ENCODE measurements at places on chromosomes 11 and 22.

DNA sequence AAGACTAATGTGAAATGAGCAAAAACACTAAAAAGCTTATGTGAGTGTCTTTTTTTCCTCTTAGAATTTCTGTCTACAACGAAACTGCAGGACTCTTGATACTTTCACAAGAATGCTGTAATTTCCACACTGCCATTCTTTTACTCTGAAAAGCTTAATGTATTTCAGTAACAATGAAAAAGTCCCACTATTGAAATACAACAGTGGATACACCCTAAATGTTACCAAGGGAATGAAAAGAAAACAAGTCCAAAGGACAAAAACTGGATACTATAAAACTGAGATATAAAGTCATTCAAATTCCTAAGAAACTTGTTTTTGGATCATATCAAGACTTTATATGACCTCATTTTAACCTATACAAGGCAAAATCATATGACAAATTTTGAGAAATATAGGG lies 77.4 kb downstream of the SOX6 start:
- no peak for DNase-seq

- DNase-seq, result no peak
Measured at GRCh38 chr11:133228471-133229329, 303.6 kb downstream of the OPCML start.

GRCh38 chr11:118370774-118371173 lies 11.4 kb downstream of the UBE4A start:
- no peak for DNase-seq

DNA sequence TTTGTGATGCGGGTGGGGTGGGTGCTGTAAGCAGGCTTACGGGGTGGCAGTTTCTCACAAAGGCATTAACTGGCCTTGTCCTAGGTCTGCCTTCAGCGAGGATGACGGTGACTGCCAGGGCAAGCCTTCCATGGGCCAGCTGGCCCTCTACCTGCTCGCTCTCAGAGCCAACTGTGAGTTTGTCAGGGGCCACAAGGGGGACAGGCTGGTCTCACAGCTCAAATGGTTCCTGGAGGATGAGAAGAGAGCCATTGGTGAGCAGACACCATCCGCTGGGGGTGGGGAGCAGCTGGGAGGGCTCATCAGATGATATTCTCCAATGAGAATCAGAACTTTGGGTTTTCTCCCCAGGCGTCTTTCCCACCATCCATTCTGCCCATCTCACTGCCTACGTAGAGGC lies 5.8 kb downstream of the TCN2 start:
- no peak for DNase-seq

GRCh38 chr11:19735909-19736498 lies 23.4 kb downstream of the NAV2 start:
- no peak for DNase-seq

DNA sequence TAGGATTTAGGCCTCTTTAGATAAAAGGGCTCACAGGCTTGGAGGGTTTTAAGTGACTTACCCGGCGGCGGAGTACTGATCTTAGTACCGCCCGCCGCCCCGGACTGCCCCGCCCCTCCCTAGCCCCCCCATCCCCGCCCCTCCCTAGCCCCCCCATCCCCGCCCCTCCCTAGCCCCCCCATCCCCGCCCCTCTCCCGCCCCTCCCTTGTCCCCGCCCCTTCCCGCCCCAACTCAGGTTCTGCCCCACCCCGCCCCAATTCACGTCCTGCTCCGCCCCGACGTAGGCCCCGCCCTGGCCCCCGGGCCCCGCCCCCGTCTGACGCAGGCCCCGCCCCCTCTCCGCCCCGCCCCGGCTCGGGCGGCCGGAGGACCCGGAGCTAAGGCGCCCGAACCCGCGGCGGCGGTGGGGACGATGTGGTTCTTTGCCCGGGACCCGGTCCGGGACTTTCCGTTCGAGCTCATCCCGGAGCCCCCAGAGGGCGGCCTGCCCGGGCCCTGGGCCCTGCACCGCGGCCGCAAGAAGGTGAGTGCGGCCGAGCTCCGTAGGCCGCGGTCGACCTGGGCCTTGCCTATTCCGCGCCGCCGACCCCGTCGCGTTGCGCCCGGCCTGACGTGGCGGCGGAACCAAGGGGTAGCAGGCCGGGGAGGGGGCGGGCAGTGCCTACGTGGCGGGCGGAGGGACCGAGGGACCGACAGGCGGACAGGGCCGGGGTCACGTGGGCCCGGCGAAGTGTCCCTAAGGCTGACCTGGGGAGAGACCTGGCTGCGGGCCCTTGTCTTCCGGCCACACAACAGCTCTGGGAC lies at the start of gene SCYL1:
Gene SCYL1 (plus strand): TSS at position 343 of the 805 bp plus-strand sequence. CDS start 71 bp downstream, at position 414.
- DNase-seq, result peak; percentile 72

DNA sequence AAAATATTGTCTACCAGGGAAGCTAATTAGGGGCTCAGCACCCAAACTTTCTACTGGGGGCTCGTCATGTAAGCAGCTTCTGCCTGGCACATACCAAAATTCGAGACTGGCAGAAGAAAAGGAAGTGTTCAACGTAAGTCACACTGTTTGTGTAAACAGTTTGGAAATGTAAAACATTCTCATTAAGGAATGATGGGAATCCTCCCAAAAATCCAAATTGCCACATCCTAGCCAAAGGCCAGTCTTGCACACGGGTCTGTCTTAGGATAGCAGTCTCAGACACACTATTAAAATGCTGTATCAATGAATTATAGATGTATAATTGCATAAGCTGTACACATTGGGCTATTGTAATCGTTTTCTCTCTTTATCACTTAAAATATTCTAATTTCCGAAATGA lies 28.9 kb downstream of the CUL5 start:
- no peak for DNase-seq

DNA sequence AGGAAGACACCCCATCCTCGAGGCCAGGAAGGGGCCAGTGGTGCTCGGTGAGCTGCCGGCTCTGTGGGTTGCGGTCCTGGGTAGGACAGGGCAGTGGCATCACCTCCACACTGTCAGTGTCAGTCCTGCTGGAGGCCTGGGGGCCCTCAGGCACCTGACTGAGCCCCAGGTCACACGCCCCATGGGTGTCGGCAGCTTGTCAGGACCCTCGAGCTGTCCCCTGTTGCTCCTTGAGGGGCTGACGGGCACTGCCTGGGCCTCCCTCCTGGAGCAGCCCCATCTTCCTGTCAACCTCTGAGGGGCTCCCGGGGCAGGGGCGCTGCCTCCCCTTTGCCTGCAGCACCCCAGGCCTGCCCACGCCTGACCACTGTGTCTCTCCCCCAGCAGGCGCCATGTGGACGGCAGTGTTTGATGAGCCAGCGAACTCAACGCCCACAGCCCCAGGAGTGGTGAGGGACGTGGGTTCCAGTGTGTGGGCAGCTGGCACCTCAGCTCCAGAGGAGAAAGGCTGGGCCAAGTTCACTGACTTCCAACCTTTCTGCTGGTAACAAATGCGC lies 35.4 kb downstream of the SBF1 start:
- DNase-seq, result no peak

GRCh38 chr11:62923601-62924411 lies 2.6 kb upstream of the CHRM1 start:
- no peak for DNase-seq

DNA sequence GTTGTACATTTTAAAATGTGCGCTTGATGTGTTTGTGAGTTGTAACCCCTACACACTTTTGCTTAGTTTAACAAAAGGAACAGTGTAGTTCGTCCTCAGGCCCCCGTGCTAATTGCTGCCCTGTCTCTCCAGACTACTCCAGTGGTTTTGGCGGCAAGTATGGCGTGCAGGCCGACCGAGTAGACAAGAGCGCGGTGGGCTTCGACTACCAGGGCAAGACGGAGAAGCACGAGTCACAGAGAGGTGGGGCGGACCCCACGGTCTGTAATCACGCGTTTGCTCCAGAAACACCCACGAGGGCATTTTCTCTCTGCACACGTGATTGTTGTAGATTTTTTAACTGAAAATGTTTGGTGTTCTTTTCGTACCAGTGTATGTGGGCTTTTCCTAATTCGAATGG lies 18.6 kb downstream of the CTTN start:
- no peak for DNase-seq

DNA sequence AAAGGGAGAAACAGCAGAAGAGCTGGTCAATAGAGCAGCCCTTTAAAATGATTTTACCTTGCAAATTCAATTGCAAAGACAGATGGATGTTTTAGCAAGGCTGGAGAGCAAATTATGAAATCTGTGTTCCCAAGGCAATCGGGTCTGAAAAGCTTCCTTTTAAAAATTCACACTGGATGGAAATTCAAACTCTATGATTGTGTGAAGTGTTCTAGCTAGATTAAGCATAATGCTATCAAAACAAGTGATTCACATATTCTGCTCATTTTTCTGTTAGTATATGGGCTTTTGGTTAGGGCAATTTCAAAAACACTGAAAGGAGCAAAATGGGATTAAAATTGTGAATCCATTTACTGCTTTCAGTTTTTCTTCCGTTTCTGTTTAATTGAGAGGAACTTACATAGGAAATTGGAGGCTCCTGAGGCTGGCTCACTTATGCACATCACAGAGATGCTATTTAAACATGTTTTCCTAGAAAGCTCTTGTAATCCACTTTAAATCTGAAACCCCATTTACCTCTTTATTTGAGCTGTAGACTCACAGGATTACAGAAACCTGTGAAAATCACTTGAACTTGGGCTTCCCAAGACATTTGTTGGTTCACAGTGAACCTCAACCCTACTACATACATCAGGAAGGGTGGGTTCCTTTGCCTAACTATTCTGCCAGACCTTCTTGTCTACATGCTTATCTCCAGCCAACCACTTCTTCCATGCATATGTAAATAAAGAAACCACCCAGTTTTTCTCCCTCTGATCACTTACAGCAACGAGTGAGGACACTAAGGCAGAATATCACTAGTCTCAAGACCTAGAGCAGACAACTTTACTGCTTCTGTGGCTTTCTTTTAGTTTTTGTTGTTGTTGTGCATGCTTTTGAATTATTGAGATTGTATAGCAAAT lies 201.9 kb upstream of the PITPNB start:
- DNase-seq, result no peak

GRCh38 chr22:50262973-50263617 lies 1.6 kb upstream of the MAPK12 start:
- no peak for DNase-seq

DNA sequence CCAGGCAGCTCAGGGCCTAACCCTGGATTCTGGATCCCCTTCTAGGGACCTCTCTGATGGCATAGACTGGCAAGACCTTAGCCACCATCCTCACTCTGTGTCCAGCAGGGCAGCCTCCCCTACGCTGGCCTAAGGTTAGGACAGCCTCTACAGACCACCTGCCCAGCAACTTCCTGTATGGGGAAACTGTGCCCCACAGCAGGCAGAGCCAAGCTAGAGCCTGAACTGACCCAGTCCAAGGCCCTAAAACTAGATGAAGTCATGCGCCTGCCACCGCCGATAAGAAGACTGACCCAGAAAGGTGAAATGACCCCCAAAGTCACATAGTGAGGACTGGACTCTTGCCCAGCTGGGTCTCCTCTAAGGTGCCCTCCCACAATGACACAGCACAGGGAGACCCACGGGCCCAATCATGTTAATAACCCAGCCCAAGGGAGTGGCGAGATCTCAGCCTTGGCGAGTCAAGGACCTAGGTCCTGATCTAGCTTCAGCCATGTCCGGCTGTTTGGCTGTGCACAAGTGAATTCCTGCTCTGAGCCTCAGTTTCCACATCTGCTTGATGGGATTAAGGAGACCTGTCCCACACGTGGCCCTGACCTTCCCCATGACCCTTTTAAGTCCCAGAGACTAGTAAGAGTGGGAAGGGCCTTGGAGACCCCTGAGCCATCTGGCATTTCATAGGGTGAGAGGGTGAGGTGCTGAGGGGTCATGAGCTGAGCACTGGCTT lies 17.6 kb downstream of the STARD10 start:
- no peak for DNase-seq

DNA sequence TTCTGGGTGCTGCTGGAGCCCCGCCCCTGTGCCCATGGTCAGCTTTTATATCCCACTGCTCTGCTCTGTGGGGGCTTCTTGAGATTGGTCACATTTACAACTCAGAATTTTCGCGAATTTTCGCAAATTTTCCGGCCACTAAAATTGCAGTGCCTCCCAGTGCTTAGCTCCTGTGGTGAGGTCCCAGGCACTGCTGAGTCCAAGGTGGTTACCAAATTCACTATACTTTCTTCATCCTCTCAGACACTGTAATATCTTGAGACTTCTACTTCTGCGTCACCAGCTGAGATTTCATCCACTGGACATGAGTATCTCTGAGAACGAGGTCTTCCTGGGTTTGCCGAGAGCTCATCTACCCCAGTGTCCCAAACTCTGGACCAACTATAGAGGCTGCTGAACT lies 8.7 kb downstream of the KDM4F start:
- DNase-seq, result no peak

DNA sequence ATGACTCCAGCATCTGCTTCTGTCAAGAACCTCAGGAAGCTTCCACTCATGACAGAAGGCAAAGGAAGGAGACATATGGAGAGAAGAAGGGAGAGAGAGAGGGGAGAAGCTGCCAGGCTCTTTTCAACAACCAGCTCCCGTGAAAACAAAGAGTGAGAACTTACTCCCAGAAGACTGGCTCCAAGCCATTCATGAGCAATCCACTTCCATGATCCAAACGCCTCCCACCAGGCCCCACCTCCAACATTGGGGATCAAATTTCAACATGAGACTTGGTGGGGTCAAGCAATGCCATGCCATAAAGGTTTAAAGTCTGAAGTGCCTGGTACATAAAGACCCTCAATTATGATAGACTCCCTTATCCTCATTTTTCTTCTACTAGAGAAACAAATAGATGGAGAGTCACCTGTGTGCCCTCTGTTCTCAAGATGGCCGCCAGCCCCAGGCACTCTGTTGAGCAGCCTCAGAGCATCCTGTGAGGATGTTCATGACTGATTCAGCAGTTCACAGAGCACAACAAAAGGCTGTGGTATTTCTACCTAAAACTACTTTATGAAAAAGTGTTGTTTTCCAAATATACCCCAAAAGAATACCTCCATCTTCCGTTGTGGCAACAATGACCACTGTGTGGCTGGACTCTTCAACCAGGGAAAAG lies 69.0 kb upstream of the CRTAM start:
- DNase-seq, result no peak

- DNase-seq, result peak; percentile 52
Measured at GRCh38 chr11:14500181-14500651, 605 bp upstream of the COPB1 start.

GRCh38 chr11:111452817-111453552 lies 59.2 kb downstream of the BTG4 start:
- DNase-seq, result no peak

GRCh38 chr11:111246956-111247355 lies 1.4 kb downstream of the POU2AF2 start:
- no peak for DNase-seq

- DNase-seq, result no peak
Measured at GRCh38 chr11:95279921-95280868, 49.2 kb upstream of the SESN3 start.

GRCh38 chr22:37556710-37557109 lies 3.6 kb upstream of the CDC42EP1 start:
- DNase-seq, result no peak

GRCh38 chr22:42632096-42632495 lies 8.3 kb downstream of the ATP5MGL start:
- DNase-seq, result no peak

Data from CD8-positive, alpha-beta memory T cell (primary cell).